ENCODE measurements at places on chromosomes 2 and 18.

DNA sequence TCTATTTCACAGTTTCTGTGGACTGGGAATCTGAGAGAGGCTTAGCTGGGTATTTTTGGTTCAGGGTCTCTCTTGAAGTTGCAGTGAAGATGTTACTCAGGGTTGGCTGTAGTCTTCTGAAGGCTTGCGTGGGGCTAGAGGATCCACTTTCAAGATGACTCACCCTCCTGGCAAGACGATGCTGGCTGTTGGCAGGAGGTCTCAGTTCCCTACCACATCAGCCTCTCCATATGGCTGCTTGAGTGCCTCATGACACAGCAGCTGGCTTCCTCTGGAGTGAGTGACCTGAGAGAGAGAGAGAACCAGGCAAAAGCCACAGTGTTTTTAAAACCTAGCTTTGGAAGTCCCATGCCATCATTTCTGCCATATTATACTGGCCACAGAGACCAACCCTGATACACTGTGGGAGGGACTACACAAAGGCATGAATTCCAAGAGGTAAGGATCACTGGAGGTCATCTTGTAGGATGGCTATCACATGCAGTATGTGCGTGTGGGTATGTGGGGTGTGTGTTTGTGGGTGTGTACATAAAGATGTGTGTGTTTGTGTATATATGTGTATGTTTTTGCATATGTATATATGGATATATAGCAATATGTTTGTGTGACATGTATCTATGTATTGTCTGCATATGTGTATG, 25.1 kb downstream of the DNPEP start:
- DNase-seq, result no peak

DNA sequence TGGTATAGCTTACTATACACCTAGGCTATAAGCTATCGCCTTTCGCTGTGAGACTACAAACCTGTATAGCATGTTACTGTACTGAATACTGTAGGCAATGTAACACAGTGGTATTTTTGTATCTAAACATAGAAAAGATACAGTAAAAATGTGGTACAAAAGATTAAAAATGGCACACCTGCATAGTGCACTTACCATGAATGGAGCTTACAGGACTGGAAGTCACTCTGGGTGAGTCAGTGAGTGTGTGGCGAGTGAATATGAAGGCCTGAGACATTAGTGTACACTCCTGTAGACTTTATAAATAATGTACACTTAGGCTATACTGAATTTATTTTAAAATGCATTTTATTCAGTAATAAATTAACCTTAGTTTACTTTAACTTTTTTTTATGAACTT, 258.2 kb upstream of the SP5 start:
- no peak for DNase-seq

GRCh38 chr2:128435576-128436478, 117.2 kb upstream of the HS6ST1 start:
- DNase-seq, result no peak

- DNase-seq, result no peak
Observed at GRCh38 chr2:96959406-96960110, 26.8 kb downstream of the FAM178B start.

DNA sequence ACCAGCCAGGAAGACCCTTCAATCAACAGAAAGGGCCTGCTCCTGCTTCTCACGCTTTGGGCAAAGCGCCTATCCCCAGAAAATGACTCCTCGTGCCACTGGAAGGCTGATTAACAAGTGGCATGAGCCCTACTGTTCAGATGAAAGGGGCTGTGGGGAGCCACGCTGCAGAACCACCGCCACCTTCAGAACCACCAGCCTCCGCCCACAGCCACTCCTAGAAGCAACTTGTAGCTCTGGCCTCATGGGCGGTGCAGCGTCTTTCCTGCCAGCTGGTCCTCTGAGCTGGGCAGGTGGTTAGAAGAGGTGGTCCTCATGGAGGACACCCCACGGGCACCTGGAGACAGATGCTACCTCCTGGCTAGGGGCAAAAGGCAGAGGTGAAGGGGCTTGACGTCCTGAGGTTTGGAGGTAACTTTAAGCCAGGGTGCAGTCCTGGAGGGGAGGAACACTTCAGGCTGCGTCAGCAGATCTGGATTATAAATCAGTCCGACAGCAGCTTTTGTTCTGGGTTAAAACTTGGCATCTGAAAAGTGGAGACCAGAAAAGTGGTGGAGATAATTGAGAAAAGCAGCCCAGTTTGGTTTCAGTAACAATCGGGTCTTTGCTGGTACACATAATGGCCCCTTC, 861 bp upstream of the SEMA4C start:
- DNase-seq, result peak; percentile 59

DNA sequence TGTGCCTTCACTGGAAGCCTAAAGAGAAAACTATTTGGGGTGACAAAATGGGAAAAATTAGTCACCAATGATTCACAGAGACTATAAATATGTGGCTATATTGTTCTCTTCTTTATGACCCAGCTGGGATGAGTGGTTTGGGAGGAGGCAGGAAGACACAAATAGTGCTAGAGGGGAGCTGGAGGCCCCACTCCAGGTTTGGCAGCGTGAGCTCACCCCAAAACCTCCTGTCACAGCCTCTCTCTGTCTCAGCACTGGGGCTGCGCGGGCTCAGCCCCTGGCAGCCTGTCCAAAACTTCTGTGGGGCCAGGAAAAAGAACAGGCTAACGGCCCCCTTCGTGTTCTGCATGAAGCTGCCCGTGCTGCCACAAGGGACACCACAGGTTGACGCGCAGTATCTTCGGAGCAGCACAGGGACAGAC, 73.2 kb upstream of the LCLAT1 start:
- no peak for DNase-seq

DNA sequence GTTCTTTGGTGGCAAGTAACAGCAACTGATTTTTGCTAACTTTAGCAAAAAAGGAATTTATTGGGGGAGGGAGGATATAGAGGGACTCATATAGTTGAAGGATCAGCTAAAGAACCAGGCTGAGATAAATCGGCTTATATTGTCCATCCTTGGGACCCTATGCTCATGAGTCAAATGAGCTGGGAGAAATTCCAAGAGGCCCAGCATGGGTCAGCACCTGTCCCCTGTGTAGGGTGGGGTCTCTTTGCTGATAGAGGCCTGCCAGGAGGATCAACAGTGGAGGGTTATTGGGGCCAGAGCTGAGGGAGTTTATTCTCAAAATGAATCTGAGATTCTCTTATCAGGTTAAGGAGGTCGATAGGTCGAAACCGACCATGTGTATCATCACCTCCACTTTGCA, 97.2 kb downstream of the VAPA start:
- no peak for DNase-seq

DNA sequence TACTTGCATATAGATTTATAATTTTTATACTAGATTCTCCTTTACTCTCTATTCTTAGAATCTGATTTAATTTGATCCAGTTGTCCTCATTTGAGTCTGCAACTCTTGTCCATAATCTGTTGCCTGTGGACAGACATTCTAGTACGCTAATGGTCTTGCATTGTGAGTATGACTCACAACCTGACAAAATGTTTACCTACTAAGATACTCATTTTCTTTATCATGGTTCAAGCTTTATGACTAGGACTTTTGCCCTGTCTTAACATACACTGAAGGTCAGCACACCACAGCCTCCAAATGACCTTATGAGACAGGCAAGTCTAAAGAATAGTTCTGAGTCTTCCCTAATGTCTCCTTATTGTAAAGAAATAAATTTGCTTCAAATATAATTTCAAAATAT, 142.3 kb upstream of the CDH7 start:
- no peak for DNase-seq

DNA sequence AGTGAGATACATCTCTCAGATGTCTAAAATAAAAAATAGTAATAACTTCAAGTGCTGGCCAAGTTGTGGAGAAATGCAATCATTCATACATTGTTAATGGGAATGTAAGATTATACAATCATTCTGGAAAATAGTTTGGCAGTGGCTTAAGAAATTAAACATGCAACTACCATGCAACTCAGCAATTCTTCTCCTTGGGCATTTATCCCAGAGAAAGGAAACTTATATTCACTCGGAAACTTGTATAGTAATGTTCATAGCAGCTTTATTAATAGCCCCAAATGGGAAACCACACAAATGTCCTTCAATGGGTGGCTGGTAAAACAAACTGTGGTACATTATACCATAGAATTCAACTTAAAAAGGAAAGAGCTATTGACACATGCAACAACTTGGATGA, 274.0 kb upstream of the SPRED2 start:
- no peak for DNase-seq

DNA sequence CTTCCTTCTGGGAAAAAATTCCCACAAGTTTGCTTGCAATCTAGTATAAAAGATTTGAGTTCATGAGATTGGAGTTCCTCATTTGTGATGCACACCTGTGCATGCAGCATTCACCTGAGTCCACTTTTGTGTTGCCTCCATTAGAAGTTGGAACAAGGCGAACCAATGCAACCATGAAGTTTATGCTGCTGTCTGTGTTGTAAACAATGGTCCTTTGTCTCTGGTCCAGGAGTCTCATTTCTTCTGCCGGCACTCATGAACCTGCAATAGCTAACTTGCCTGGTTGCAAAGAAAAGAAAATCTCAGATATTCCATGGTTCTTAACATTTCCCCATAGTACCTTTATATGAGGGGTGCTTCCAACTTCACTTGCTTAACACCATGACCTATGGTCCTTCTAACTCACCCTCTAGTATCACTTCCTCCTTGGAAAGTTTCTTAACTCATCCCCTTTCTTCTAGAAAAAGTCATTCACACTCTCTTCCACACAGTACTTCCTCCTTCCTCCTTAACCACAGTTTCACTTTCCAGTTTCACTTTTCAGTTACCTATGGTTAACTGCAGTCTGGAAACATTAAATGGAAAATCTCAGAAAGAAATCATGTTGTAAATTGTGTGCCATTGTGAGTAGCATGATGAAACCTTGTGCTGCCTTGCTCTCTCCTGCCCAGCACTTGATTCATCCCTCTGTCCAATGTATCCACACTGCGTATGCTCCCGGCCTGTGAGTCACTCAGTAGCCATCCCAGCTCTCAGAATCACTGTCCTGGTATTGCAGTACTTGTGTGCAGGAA, 128.8 kb upstream of the TRIB2 start:
- no peak for DNase-seq

All from hypothalamus (tissue), 51 donors.